ENCODE measurements at places on chromosomes 13 and 19.
A peak's percentile ranks its signal among the peaks of the same experiment; 100 is the strongest.

- no peak for DNase-seq
Observed at GRCh38 chr13:82758044-82758443, 1124.2 kb downstream of the SLITRK1 start.

DNA sequence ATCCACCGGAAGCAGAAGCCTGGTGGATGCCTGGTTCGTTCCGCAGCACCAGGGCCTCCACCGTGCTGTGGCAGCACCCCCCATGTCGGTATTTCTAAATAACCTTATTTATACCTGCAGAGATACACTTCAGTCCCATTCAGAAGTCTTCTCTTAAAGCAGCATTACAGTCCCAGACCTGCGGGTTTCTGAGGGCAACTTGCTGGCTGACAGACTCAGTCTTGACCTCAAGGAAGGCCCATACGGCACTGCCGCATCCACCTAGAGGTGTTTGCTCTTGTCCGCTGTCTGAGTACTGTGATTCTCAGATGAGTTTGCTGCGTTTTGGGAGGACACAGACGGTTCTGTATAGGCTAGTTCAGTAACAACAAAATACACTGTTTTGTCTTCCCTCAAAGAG, 16.9 kb upstream of the TEX29 start:
- DNase-seq: no peak

GRCh38 chr13:113742000-113742441, 17.0 kb upstream of the TMEM255B start:
- DNase-seq: no peak

- DNase-seq: no peak
Observed at GRCh38 chr13:40993987-40994386, 25.1 kb downstream of the ELF1 start.

GRCh38 chr13:101453784-101454201, 1.3 kb downstream of the ITGBL1 start:
- no peak for DNase-seq

DNA sequence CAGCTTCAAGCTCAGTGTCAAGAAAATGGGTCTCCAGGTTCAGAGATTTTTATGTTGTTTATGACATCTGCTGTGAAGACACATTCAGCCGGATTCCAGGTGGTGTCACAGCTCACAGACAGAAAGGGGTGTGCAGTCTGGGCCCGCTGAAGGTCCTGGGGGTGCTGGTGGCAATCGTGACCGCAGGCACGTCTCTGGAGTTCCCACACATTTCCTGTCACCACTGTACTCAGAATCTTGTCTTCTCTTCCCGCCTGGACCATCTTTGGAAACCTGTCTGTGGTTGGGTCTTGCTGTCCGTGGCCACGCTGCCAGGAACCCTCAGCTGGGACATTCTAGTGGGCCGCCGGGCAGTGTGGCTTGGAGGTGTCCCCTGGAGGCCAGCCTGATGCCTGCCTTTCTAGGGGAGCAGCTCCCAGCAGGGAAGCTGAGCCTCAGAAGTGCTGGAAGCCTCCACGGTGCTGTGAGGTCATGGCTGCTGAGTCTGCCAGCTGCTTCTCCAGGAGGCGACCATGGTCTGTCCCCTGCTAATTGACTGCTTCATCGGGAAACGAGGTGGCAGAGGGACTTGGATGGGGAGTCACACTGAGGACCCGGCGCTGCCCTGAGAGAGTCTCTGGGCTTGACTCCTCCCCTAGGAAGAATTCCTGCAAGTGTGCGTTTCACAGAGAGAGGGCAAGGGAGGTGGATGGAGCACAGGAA, 3.7 kb downstream of the TEX29 start:
- DNase-seq: no peak

- DNase-seq: no peak
Observed at GRCh38 chr19:13396250-13397080, 109.8 kb downstream of the CACNA1A start.

DNA sequence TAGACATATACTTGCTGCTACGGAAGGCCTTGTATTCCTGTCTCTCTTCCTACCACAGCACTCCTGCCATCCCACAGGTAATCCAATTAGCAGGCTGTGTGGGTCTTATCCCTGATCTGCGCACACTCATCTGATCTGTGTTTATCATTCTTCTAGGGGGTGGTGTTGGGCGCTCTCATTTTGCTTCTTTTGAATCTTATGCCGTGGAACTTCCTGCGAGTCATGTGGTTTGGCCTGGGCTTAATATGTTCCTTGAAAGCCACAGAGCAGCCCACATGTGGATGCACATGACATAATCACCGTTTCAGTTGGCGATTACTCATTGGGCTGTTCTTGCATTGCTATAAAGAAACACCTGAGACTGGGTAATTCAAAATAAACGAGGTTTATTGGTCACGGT, 7.5 kb downstream of the RASA3 start:
- peak; percentile 35 for DNase-seq

- no peak for DNase-seq
Observed at GRCh38 chr13:22014469-22014868, 343.6 kb downstream of the FGF9 start.
